ENCODE measurements at places on chromosomes 2 and 18.

DNA sequence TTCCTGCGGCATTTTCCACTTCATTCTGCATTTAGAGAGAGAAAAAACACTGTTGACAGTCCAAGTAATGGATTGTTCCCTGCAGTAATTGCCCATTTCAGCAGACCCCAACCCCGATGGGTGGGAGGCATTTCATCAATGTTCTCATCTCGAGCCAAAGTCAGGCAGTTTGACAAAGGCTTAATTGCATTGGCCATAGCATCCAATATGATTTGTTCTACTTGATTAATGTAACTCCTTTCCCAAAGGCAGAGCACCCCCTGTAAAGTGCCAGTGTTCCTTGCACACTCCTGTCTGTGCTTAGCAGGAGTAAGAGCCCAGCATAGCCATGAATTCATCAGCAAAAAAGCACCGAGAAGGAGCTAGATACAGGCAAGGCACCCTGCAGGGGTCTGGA, 174.4 kb downstream of the SEPTIN10 start:
- no peak for DNase-seq

DNA sequence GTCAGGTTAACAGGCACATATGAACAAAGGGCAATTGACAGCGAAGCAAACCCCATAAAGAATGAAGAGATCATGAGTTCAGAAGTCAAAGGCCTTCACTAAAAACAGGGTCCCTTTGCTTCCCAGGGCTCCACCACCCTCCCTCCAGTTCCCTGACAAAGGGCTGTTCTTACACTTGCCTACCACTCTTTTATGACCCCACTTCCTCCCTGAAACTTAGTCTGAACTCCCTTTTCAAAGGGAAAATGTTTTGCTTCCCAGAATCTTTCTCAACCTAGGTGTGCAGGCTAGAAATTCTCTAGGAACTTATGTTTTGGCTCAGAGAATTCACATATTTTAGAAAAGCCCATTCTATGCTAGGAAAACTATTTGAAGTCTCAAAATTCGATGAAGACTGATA, 86.0 kb upstream of the ITGA4 start:
- no peak for DNase-seq

DNA sequence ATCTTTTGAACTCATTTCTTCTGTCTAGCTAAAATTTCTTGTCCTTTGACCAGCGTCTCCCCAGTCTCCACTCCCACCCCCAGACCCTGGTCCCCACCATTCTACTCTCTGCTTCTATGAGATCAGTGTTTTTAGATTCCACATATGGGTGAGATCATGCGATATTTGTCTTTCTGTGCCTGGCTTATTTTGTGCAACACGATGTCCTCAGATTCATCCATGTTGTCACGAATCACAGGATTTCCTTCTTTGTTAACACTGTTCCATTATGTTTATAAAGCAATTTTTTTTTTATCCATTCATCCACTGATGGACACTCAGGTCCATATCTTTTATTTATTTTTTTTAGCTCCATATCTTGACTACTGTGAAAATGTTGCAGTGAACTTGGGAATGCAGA, 16.0 kb upstream of the ACYP2 start:
- DNase-seq = no peak

GRCh38 chr2:127807678-127808353, 3.2 kb downstream of the WDR33 start:
- no peak for DNase-seq

DNA sequence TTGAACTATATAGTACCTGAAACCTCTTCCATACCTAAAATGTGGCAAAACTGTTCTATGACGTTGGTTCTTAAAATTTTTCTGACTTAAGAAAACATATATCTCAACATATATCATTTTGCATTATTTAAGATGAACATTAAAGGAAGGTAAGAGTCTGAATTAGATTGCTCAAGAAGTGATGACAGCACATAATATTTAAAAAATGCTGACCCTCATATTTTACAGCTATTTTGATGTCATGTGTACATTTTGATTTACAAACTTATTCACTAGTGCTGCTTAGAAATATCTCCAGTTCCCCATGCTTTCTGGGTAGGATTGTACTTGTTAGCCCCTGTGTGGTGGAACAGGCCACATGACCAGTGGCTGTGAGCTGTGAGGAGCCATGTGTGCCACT, 666.1 kb downstream of the SATB2 start:
- no peak for DNase-seq

- peak; percentile 25 for DNase-seq
Measured at GRCh38 chr2:27369471-27370025, 590 bp downstream of the EIF2B4 start.

- DNase-seq = no peak
Measured at GRCh38 chr18:415047-415446, 85.5 kb downstream of the COLEC12 start.

DNA sequence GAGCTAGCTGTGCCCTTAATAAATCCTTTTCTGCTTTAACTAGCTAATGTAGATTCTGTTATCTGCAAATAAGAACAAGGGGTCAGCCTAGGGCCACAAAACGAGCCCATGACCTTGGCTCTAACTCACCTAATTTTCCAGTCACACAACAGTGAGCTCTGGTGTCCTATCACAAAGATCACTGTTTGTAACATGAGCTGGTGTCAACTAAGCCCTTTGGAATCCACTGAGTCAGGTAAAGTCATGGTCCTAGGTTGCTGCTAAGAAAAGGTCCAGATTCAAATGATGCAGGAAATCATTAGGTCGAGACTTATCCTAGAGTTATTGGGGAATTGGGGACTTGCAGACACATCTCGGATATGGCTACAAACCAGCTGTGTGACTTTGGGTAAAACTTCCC, 49.9 kb downstream of the ST8SIA5 start:
- no peak for DNase-seq

DNA sequence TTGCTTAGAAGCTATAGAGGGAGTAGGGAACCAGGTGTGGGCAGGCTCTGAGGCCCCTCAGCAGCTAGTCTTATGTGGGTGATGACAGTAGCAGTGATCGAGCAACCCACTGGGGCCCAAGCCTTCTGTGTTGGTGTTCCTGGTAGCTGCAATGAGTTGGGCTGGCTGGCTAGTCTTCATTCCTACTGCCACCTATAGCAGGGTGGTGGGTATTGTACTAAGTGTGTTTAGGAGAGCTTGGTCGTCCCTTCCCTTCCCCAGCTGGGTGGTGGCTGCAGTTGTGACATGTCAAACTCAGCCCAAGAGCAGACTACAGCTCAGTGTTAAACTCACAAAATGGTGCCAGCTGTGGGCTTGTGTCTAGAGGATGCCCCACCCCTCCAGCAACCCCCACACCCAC, 486.1 kb upstream of the UBE2E3 start:
- no peak for DNase-seq

DNA sequence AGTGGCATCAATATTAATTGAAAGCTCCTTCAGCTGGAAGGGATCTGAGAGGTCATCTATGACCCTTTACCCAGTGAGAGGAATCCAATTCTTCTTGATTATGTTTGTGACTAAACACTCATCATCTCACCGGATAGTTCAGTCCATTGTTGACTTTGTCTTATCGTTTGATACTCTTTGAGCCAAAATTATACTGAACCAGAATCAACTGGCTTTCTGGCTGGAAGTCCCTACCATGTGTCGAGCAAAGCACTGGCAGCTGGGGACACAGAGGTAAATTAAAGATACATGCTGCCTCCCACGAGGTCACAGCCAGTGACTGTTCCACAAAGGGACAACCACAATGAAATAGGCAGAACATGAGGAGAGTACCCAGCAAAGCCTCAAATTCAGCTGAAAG, 91.4 kb upstream of the FHL2 start:
- no peak for DNase-seq

DNA sequence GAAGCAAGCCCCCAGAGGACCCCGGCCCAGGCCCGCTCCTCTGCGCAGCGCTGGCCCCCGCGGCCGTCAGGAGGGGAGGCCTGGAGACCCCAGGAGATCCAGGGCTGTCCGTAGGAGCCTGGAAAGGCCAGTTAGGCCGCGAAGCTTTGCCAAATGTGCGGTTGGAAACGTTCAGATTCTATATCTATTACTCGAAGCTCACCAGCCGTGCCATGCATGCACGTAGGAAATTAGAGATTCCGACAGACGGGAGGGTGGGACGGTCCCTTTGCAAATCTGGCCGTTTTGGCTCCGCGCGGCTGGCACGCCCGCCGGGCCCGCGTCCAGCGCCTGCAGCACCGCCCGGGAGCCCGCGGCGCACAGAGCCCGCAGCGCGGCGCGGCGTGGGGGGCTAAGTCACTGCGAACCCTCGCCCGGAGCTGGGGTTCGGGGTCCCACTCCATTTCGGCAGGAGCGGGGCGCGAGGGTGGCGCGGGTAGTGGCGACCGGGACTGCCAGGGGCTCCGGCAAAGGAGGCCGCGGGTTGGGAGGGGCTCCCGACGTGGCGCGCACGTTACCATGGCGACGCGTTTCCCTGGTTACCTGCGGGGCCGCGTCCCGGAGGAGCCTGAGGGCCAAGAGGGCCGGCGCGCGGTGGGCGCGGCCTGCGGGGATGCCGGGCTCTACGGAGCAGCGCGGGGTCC, 488.6 kb upstream of the SMIM21 start:
- DNase-seq = no peak

- no peak for DNase-seq
Measured at GRCh38 chr18:9796935-9797549, 88.7 kb upstream of the TXNDC2 start.

DNA sequence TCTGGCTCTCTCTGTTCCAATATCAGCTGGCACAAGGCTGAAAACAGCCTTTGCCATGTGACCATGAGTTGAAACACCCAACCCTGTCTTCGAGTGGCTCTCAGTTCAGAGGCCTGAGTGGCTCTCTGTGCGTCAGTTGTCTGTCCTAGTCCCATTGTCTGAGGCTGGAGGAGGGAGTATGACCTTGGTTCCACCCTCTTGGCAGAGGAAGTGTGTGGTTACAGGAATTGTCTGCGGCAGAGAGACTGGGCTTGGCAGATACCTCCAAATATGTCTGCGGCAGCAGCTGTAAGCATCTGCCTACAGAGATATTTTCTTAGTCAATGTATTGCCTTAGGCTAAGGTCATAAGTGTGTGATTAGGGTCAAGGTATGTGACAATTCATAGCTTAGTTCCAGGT, 32.6 kb downstream of the CNGA3 start:
- no peak for DNase-seq

DNA sequence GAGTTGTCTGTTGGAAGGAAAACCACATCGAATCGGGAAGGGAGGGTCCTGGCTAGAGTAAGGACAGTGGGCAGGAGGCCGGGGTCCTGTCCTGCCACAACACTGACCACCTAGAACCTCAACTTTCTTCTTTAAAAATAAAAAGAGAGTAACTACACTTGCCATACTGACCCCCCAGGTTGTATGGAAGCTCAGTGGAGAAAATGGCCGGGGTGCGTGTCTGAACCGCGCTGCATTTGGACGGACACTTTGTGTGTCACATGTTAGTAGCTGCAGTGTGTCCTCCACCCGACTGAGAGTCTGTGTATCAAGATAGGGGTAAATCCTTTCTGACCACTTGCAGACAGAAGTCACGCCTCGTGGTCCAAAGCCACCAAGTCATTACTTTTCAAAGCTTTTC, 87.0 kb downstream of the GBX2 start:
- DNase-seq = no peak

DNA sequence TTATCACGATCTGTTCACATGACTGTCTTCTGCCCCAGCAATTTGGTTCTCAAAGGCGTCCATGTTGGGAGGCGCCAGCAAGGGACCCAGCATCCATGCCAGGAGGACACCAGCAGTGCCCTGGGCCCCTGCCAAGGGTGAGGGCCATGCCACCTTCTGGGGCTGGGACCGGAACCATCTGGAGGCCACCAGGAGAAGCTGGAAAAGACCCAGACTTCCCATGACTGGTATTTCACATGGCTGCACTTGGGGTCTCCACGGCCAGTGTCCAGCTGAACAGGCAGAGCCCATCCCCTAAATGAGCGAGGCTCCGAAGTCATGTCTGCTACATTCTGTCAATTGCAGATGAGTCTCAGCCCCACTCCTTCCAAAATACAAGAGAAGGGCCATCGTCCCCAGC, 306.8 kb upstream of the HS6ST1 start:
- DNase-seq = no peak

GRCh38 chr2:25362434-25363145, 20.9 kb upstream of the DNMT3A start:
- DNase-seq = no peak

DNA sequence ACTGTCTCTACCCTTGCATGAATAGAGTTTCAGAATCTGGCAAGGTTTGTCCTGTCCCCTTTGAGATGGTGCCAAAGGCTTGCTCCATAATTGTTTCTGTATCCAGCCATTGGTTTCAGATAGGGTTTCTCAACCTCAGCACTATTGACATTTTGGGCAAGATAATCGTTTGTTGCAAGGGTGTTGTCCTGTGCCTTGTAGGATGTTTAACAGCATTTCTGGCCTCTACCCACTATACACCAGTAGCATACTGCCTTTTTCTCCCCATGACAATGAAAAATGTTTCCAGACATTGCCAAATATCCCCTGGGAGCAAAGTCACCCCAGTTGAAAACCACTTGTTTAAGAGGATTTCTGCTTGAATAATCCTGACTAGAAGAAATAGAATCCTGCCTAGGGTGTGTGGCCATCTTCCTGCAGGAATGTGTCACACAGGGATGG, 126.8 kb downstream of the CDC42EP3 start:
- no peak for DNase-seq

GRCh38 chr2:105761931-105762515, 17.3 kb downstream of the NCK2 start:
- DNase-seq = no peak

DNA sequence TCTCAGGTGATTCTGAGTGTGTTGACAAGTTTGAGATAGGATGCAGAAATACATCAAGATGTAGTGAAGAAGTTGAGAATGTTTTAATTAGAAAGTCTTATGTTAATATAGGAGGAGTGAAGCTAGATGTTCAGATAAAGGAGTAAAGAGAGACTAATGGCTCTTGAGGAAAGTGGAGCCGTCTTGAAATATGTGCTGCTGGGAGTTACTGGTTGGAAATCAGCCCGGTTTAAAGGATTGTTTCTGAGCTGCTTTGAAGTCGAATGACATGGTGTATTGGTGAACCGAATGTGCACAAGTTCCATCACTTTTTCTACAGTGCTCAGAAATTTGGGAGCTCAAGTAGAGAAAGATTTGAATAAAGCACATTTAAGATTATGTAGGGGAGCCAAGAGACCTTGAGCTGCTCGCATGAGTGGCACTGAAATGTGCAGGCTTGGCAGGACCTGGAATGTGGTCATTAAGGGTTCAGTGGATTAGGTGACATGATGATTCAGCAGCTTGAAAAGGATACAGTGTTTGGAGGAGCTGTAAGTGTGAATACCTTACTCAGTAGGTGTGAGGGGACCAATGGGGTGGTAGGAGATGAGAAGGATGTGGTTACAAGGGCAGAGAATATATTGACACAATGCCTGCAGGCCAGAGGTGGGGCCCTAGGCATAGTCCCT, 68.6 kb downstream of the CAB39 start:
- no peak for DNase-seq

All from amniotic stem cell (primary cell).